Activated CD4-positive, alpha-beta T cell treated with anti-CD3 and anti-CD28 coated beads, Interleukin-2, amount 10 ng/mL, durations not matched to agents 7 days and 5 days (primary cell): ENCODE measurements at places on chromosomes 5 and 9. TPM values are rescaled to one million over a fixed set of nuclear protein-coding genes. Genes with fewer than 3 reads are reported as not detected.

The SLC36A3 gene
- total RNA-seq: not detected

The GRM6 gene
- not detected for total RNA-seq

The CMYA5 gene
- 0.20 TPM for total RNA-seq

The SLC44A1 gene
- 19.6 TPM for total RNA-seq

GRCh38 chr5:68818057-68818695, 275.6 kb upstream of the SLC30A5 start:
- H3K27ac ChIP-seq: no peak overlapping the region
- H3K4me1 ChIP-seq: no peaks in the 10 kb centered on the region
- H3K27me3 ChIP-seq: peaks cover 12% of the 10 kb centered on the region
- H3K36me3 ChIP-seq: no peaks in the 10 kb centered on the region

DNA sequence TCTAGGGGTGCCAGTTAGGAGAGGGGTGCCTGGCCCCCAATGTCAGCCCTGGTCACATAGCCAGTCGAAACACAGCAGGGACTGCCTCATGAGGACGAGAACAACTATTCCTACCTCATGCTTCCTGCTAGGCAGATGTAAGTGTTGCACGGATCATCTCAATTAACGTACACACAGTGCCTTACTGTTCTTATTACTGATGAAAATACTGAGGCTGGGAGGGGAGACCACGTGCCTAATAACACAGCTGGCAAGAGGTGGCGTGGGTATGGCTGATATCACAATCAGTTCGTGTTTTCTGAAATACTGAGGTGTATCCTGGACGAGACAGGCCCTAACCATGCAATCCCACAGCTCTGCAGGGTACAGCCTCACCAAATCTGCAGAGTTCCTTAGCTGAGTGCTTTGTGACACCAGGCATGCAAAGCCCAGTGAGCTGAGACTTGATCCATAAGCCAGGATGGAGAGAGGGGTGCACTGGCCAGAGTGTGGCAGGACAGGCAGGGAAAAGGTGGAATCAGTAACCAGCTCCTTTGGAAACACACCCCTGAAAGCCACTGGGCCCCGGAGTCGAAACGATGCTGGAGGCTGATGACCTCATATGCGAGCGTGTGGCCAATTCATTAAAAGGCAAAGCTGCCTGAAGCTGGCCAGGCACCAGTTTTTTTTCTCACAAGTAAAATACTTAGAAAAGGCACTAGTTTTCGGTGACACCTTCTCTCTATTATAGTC, 63.9 kb downstream of the PRRT1B start:
- no peak overlapping the region for H3K4me3 ChIP-seq
- H3K27me3 ChIP-seq: no peaks in the 10 kb centered on the region
- DNase-seq: no peak
- peaks cover 28% of the 10 kb centered on the region for H3K36me3 ChIP-seq
- H3K27ac ChIP-seq: peak overlapping the region; percentile 26
- peaks cover 6% of the 10 kb centered on the region for H3K4me1 ChIP-seq

DNA sequence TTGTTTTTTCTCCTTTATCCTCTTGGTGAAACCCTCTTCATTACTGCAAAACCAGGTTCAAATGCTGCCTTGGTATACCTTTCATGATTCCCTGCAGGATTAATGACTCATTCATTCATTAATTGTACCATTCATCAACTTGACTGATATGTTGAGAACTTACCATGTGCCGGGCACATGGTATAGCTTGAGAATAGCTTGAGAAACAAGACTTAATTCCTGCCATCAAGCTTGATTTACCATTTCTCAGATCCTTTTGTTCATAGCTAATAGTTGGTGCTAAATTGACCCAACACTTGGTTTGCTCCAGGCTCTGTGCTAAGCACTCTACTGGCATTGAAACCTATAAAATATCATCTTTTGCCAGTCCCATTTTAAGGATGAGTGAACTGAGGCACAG, 165.7 kb downstream of the YIPF5 start:
- no peaks in the 10 kb centered on the region for H3K36me3 ChIP-seq
- H3K4me1 ChIP-seq: no peaks in the 10 kb centered on the region

DNA sequence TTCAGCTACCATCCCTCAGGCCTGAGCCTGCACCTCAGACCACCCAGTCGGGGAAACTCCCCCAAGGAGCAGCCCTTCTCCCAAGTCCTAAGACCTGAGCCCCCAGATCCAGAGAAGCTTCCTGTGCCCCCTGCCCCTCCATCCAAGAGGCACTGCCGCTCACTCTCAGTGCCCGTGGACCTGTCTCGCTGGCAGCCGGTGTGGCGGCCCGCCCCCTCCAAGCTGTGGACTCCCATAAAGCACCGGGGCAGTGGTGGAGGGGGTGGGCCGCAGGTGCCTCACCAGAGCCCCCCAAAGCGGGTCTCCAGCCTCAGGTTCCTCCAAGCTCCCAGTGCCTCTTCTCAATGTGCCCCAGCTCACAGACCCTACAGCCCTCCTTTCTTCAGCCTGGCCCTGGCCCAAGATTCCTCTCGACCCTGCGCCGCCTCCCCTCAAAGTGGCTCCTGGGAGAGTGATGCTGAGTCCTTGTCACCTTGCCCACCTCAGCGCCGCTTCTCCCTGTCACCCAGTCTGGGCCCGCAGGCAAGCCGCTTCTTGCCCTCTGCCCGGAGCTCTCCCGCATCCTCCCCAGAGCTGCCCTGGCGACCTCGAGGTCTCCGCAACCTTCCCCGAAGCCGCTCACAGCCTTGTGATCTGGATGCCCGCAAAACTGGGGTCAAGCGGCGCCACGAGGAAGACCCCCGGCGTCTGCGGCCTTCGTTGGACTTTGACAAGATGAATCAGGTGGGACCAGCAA, 7.0 kb downstream of the FAM53C start:
- H3K27me3 ChIP-seq: no peaks in the 10 kb centered on the region
- H3K36me3 ChIP-seq: peaks cover 61% of the 10 kb centered on the region
- H3K27ac ChIP-seq: no peak overlapping the region
- H3K4me3 ChIP-seq: no peak overlapping the region

- no peak for DNase-seq
- H3K36me3 ChIP-seq: no peaks in the 10 kb centered on the region
- H3K27ac ChIP-seq: no peak overlapping the region
These were observed 113.3 kb downstream of the PPP2R2B start for GRCh38 chr5:146765089-146765832.

GRCh38 chr5:93894601-93895354, 153.4 kb upstream of the POU5F2 start:
- no peaks in the 10 kb centered on the region for H3K36me3 ChIP-seq
- no peak overlapping the region for H3K27ac ChIP-seq
- no peaks in the 10 kb centered on the region for H3K27me3 ChIP-seq
- no peak overlapping the region for H3K4me3 ChIP-seq
- H3K4me1 ChIP-seq: no peaks in the 10 kb centered on the region

- H3K4me3 ChIP-seq: no peak overlapping the region
- no peaks in the 10 kb centered on the region for H3K4me1 ChIP-seq
- H3K36me3 ChIP-seq: no peaks in the 10 kb centered on the region
These were observed 34.2 kb upstream of the MYOT start for GRCh38 chr5:137833463-137833862.

DNA sequence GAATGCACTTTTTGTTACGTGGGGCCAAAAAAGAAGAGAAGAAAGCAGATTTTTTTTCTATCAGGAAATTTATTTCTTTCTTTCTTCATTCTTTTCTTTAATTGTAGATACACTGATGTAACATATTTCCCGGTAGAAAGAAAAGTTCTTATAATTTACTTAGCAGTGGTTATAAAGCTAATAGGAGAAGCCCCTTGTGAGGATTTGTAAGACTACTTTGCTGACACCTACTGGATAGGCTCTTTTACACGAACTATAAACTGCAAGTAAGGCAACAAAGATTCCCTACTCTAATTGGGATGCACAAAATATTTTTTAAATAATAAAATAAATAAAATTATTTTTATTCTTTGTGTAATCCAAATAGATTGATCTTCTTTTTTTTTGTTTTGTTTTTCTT, 284.4 kb downstream of the DNAH5 start:
- DNase-seq: no peak
- H3K27me3 ChIP-seq: no peaks in the 10 kb centered on the region
- H3K4me1 ChIP-seq: no peaks in the 10 kb centered on the region
- H3K4me3 ChIP-seq: no peak overlapping the region
- H3K27ac ChIP-seq: no peak overlapping the region
